ENCODE measurements at places on chromosomes 16 and 17.

DNA sequence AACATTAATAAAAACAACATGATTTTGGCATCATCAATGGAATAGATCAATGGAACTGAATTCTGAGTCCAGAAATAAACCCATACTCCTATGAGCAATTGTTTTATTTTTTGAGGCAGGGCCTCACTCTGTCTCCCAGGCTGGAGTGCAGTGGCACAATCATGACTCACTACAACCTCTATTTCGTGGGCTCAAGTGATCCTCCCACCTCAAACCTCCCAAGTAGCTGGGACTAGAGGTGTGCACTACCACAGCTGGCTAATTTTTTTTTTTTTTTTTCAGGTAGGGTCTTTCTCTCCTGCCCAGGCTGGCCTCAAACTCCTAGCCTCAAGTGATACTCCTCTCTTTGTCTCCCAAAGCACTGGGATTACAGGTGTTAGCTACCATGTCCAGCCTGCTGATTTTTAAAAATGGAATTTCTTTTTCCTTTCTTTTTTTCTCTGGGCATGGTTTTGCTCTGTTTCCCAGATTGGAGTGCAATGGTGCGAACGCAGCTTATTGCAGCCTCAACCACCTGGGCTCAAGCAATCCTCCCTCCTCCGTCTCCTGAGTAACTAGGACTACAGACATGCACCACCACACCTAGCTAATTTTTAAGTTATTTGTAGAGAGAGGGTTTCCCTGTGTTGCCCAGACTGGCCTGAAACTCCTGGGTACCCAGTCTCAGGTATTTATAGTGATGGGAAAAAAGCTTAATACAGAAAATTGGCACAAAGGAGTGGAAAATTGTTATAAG lies 7.3 kb upstream of the PRDM7 start:
- DNase-seq = no peak

- DNase-seq = no peak
Observed at GRCh38 chr16:263944-264343, 11.8 kb downstream of the RGS11 start.

DNA sequence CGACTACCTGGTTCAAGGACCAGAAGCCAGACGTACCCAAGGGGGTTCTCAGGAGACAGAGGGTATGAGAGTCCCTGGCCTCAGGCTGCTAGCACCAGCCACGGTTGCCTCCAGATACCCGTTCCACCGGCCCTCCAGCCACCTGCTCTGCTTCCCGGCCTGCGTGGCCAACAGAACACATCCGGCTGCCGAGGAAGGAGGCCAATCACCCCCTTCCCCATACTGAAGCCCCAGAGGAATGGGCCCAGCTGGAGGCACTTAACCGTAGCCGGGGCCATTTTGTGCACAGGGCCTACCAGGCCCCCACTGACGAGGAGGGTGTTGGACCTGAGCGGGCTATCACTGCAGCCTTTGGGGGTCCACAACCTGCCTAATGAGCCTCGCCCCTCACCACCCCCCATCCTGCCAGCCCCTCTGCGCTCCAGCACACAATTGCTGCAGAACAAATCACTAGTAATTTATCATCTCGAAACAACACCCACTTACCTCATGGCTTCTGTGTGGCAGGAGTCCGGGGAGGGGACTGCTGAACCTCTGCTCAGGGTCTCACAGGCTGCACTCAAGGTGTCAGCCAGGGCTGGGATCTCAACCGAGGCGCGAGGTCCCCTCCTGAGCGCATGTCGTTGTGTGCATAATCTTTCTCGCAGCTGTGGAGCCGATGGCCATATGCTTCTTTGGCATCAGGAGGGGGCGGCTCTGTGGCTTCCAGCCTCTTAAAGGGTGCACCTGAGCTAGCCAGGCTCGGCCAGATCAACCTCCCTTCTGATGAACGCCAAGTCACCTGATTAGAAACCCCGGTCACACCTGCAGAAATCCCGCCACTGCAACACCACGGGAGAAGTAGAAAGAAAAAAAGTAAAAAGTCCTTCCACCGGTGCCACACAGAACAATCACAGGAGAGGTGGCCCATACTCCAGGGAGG lies 10.1 kb upstream of the KREMEN2 start:
- no peak for DNase-seq

GRCh38 chr16:84785843-84786581 lies 33.8 kb upstream of the CRISPLD2 start:
- no peak for DNase-seq

DNA sequence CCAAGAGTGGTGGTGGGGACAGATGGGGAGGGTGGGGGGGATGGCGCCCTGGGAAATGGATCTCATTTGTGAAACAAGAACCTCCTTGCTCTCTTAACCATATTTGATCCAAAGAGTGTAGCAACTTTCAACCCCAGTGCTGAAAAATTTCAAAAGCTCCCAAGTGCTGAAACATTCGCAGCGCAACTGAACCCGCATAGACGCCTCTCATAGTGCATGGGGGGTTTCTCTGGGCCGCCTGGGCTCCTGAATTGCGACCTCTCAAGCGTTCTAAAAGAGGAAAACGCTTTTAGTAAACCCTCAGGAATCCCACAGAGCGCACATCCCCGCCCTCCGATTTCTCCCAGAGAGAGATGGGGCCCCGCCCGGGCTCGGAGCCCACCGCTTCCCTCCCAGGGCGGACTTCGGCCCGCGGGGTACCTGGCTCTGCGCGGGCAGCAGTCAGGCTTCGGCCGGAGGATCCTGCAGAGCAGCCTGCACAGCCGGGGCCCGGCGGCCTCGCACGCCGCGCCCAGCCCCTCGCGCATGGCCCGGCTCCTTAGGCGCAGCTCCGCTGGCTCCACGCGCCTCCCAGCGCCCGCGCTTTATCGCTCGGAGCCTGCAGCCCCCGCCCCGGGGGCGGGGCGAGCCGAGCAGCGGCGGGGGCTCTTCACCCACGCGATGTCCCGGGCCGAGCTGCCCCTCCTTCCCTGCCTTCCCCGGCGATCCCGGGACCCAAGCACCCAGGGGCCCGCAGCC lies 7.0 kb downstream of the NOS2 start:
- DNase-seq = no peak

- no peak for DNase-seq
Observed at GRCh38 chr17:12664894-12665262, 812 bp upstream of the MYOCD start.

- no peak for DNase-seq
Observed at GRCh38 chr17:22265807-22266206, 573.5 kb downstream of the KCNJ18 start.

- no peak for DNase-seq
Observed at GRCh38 chr16:68355447-68356248, 44.8 kb downstream of the PRMT7 start.

DNA sequence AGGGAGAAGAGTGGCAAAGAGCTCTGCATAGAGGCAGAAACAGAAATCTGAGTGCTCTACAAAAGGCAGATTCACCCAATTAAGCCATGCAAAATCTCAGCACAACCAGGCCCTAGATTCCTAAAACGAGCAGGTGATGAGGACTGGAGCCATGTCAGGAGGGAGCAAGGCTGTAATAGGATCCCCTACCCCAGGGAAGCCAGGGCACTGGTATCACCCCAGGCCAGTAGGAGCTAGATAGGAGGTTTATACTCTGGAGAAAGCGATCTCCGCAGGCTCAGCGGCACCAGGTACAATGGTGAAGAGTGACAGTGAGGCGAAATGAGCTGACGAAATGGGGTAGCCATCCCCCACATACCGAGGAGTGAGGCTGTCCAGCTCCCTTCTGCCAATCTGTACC lies 171.5 kb downstream of the PARN start:
- no peak for DNase-seq

DNA sequence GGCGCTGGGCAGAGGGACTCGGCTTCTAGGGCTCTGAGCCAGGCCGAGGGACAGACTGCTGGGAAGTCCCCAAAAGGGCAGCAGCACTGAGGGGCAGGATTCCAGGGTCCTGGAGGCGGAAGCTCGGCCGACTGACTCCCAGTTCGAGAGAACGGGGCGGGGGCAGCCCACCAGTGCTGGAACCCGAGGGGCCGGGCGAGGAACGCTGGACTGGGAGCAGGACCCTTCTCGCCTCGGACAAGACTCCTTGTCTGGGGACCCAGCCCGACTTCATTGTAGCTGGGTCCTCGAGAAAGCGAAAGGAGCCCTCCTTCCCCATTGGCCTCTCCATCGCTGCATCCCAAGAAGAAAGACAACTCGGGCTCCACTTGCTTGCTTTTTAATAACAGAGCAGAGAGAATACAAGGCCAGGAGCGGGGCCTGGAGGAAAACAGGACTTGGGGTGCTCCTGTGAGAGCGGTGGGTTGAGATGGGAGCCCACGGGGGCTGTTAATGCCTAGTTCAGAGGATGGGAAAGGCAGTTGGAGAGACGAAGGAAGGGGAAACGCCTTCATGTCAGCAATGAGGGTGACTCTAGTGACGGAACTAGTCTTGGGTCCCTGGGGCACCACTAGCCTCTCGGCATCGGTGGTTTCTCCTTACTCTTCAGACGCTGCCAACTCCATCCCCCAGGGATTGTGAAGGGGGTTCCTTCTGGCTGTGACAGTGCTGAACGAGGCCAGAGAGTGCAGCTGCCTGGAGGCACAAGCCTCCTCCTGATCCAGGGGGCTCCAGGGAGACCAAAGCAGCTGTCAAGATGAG lies 492 bp upstream of the CAMTA2 start:
- DNase-seq = no peak

- DNase-seq = no peak
Observed at GRCh38 chr17:27376637-27377547, 79.4 kb upstream of the KSR1 start.

GRCh38 chr17:78957128-78957527 lies 22.6 kb downstream of the LGALS3BP start:
- DNase-seq = no peak

- DNase-seq = no peak
Observed at GRCh38 chr16:75361936-75362335, 71.4 kb downstream of the CFDP1 start.

- DNase-seq = no peak
Observed at GRCh38 chr16:2236337-2237101, at the start of gene DNASE1L2. DNASE1L2 (plus strand) TSS chr16:2236444; CDS start chr16:2236817, 373 bp downstream.

DNA sequence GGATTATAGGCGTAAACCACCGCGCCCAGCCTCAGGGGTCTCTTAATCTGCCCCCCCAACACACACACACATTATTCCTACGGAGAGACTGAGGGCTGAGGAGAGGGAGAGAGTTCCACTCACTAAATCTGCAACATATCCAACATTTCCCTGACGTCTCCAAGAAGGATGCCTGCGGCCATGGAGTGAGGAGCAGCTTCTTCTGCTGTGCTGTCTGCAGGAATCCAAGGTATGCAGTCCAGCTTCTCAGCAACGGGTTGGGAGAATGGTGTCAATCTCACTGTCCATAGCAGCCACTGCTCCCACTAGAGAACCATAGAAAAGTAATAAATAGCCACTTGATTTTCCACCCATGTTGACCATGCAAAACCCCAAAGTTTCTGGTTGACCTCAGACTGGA lies 5.1 kb upstream of the PLXDC1 start:
- no peak for DNase-seq

- DNase-seq = no peak
Observed at GRCh38 chr17:859824-860195, 77.7 kb downstream of the MRM3 start.

DNA sequence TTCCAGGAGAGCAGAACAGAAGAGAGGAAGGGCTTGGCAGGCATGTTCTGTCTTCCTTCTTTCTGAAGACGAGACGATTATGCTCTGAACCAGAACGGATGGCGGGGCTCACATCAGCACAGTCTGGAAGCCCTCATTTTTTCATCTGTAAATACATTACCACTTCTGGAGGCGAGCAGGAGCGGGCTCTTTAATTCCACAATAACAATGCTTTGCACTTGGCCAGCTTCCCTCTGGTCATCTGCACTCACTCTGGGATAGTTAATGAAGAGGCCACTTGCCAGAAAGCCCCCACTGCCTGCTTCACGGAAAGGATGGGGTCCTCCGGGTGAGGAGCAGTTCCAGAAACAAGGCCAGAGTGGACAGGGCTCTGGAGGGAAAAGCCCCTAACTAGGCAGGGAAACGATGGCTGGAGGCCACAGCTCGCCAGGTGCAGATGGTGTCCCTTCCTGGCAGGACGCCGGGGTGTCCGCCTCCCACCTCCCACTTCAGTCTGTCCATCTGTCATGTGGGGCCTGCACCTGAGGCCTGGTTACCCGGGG lies 13.1 kb upstream of the BCAR1 start:
- no peak for DNase-seq

- no peak for DNase-seq
Observed at GRCh38 chr16:78461496-78462287, 362.2 kb downstream of the WWOX start.

- DNase-seq = no peak
Observed at GRCh38 chr16:49734331-49734730, 121.6 kb downstream of the ZNF423 start.

DNA sequence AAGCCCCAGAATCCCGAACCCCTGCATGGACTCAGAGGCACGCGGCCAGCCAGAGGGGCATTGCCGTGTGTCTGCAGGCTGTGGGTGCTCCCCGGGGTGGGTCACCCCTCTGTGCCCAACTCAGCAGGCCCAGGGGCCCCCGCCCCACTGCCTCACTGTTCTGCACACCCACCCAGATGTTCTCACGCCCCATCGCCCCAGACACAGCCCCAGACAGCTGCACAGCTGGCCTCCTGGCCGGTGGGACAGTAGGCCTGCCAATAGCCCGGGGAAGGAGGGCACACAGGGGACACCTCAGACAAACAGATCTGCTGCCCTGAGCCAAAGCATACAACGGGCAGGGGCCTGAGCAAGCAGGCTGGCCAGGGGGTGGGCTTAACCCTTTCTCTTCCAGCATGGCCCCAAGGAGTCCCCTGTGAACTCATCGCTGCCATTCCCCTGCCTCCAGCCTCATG lies 27.6 kb upstream of the NXPH3 start:
- DNase-seq = no peak

DNA sequence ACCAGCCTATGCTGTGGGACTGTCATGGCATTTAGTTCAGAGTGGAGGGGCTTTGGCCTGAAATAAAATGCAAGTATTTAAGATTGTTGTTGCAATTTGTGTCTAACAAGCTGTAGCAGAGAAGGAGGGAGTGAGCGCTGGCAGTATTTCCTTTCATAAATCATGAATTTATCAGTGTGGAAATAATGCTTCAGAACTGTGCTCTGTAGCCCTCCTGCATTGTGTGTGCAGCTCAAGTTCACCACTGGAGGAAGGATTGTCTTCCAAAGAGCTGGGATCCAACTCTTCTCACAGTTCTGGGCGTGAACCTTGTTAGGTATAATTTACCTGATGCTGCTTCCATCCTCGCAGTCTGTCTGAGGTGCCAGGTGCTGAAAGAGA lies 15.1 kb downstream of the SNX11 start:
- DNase-seq = no peak

GRCh38 chr17:19333736-19334290 lies 28.7 kb downstream of the B9D1 start:
- DNase-seq = no peak

GRCh38 chr17:30550512-30551273 lies 73.5 kb downstream of the GOSR1 start:
- DNase-seq = no peak
